Fibroblast of skin of right quadriceps (primary cell): ENCODE measurements at places on chromosomes 1 and 21.

DNA sequence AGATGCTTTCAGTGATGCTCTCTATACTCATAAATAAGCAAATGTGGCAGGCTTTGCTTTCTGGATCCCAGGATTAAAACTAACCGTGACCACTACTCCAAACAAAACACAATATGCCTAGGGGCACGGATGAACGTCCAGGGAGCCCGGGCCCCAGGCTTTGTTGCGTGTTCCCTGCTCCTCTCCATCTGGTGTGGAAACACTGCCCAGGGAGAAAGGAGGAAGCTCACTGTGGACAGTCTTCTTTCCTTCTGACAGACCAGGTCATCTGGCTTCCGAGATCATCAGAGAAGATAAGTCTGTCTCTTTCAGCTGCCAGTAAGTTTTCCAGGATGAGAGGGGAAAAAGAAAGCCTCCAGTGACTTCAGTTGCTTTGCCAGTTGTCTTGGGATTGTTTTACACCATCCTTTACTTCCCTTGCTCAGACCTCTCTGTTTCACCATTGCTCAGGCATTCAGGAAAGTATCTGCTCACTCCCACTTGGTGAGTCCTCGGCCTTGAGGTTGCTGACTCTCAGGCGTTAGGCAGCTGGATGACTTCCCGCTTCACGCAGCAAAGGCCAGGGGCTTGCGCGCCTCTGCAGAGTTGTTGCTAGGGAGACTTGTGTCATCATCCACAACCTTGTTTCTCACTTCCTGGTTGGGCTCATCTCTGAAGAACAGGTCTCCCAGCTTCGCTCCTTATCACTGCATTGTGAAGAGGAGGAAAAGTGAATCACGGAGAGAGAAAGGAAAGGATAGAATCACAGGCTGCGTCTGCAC, 20.6 kb upstream of the PGD start:
- peak; percentile 84 for DNase-seq

DNA sequence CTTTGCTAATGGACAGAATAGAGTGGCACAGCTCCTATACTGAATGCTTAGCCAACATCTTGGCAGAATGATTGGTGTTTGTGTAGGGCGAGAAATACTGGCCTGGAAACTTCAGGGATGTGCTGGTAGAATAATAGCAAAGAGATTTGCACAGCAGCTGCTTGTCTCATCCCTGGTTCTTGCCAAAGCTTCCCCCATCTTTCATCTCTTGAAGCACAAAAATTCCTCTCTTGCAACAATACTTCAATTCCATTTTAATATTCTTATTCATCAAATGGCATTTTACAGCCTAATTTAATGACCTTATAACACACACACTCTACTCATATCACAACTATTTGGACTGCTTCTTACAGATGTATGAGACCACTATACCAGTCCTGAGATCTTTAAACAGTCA, 37.7 kb downstream of the LHX8 start:
- no peak for DNase-seq

DNA sequence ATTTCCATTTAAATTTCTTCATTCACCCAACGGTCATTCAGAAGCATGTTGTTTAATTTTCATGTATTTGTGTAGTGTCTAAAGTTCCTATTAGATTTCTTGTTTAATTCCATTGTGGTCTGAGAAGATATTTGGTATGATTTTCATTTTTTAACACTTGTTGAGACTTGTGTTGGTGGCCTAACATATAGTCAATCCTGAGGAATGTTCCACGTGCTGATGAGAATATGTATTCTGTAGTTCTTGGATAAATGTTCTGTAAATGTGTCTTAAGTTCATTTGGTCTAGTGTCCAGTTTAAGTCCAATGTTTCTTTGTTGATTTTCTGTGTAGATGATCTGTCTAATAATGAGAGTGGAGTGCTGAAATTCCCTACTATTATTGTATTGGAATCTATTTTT, 22.7 kb upstream of the LCE5A start:
- no peak for DNase-seq

- DNase-seq, result no peak
Observed at GRCh38 chr1:3003941-3004270, 17.4 kb upstream of the ACTRT2 start.

GRCh38 chr1:87927391-87928280, 599.0 kb downstream of the LMO4 start:
- no peak for DNase-seq

DNA sequence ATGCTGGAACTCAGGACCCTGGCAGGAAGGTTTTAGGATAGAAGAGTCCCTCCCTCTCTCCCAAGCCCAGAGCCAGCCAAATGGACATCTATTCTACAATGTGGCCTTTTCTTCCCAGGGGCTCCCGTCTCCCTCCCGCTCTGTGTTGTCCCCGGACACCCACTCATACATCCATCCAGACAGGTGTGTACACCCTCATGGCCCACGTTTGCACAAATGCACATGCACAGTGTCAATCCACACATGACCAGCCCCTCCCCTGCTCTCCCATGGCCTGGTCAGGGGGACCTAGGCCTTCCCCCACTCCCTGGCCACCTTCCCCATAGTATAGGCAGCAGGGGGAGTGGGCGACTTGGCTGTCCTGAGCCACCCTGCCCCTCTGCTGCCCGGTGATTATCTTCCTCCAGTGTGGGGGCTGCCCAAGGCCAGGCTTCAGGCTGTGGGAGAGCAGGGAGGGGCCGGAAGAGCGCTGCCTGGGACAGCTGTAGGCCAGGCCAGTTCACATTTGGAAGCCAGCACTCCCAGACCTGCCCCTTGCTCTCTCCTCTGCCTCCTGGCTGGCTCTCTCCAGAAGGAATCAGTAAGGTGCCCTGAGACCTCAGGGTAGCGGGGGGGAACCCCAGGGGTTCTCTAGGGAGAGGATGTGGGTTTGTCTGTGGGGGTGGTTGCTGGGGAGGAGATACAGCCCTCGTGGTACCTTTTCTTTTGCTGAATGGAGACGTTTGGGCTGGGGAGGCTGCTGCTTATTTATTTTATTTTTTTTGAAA, 4.1 kb upstream of the PTPN7 start:
- no peak for DNase-seq

GRCh38 chr1:165495858-165496205, 48.0 kb upstream of the LRRC52 start:
- DNase-seq, result no peak

GRCh38 chr1:177849130-177849529, 120.7 kb downstream of the SEC16B start:
- peak; percentile 74 for DNase-seq

- peak; percentile 55 for DNase-seq
Observed at GRCh38 chr1:207084701-207085180, 3.9 kb upstream of the C4BPB start.

GRCh38 chr21:14071902-14072734, 138.6 kb downstream of the LIPI start:
- DNase-seq, result no peak

DNA sequence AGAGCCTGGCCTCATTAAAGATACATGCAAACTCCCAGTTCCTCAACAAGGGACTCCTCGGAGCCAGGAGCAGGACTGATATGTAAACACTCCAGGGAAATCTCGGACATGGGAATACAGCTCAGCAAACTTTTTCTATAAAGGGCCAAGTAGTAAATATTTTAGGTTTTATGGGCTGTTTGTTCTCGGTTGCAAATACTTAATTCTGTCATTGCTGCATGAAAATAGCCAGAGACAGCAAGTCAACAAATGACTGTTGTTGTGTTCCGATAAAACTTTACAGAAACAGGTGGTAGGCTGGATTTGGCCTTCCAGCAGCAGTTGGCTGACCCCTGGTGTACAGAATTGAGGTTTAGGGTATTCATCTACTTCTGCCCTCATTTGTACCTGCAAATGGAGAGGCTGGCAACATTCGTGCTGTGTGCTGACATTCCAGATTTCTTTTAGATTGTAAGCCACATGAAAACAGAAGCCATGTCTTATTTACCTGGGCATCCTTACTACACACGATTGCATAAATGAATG, 360.3 kb downstream of the NTNG1 start:
- no peak for DNase-seq

GRCh38 chr1:164637461-164638375, 78.7 kb downstream of the PBX1 start:
- DNase-seq, result peak; percentile 78

DNA sequence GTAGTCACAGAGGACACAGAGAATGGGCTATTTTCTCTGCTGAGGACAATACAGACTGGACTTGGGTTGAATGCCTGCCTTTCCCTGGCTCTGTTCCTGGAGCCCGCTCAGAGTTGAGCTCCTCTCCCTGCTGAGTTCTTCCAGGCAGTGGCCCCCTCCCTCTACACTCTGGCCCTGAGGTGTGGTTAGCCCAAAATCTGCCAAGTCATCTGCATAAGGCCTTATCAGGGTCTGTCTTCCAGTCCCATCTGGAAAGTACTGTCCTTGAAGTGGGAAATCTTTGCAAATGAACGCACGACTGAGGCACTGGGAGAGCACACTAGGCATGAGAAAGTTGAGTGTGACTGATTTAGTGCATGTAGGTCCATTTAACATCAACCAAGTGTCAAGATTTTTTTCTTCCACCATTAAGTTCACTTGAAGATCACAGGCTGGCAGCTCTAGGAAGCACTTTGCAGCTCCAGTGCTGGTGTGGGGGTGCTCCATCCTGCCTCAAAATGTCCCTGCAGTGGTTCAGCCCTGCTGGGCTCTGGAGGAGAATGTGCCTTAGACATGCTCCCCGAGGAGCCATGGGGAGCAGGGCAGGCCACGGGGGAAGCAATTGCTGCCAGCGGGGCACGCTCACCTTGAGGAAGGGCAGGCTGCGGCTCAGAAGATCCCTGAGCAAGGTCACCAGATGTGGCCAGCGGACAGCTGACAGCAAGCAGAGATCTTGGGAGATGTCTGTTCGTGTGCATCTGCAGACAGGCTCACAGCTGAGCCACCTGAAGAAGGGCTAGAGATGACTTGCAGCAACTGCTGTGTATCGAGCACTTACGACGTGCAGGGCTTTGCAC, 41.5 kb downstream of the IER5 start:
- no peak for DNase-seq

GRCh38 chr1:243396424-243396823, 140.6 kb downstream of the SDCCAG8 start:
- no peak for DNase-seq

- no peak for DNase-seq
Observed at GRCh38 chr21:20253261-20253660, 744.9 kb upstream of the NCAM2 start.

DNA sequence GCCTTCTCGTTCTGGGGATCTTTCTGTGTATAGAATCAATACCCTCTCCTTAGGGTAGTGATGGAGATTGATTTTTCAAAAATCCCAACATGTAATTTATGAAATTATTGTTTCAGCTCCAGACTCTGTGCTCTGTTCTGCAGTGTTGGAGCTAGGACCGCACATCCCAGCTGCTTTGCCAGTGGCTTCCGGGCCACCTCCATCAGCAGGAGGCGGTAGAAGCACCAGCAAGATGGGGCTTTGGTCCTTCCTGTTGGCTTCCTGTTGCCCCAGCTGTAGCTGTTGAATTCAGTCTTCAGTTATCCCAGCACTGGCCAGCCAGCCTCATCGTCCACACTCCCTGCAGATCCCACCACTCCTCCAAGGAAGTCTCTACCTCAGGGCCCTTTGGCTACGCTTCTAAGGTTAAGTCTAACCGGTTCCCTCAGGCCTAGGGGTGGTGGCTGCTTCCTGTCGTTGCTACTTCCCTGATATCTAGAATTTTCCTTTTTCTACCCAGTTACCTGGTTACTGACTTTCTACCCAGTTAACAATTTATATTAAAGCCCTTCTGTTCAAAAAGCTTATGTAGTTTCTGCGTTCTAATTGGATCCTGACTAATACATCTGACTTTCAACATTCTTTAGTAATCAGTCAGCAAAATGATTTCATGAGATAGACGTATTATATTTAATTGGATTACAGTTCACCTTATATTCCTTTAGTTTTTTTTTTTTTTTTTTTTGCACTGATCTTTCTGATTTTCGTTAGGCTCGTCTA, 24.6 kb downstream of the GALNT2 start:
- peak; percentile 60 for DNase-seq

GRCh38 chr21:45634511-45635183, 8.9 kb upstream of the PCBP3 start:
- peak; percentile 20 for DNase-seq

GRCh38 chr1:207862241-207862787, 48.6 kb downstream of the CD34 start:
- peak; percentile 47 for DNase-seq

GRCh38 chr1:112322018-112322417, 74.0 kb upstream of the CTTNBP2NL start:
- DNase-seq, result no peak

DNA sequence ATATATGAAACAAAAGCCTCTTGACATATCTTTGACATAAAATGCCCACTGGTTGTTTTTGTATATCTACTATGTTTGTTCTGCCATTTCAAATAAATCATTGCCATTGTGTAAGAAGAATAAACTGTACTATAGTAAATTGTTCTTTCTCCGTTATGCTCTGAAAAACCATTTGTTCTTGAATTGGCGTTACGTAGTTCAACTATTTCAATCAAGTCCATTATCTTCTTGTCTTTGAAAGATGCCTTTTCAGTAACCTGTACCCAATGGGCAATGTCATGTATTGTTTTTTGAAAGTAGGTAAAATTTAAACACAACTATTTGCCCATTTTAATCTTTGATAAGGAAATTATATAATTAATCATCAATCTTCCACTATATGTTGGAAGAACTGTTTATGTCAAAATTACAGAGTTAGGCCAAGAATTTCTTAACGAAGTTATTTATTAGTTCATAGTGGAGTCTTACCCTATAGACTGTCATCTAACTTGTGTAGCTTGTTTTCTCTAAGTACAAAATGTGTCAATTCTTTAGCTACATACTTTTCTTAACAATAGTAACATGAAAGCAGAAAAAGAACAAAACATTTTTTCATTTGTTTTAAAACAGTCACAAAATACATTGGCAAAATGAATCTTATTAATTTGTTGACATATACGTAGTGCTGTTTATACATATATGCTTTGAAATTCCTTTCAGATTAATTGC, 294.8 kb downstream of the PTPRC start:
- DNase-seq, result no peak

DNA sequence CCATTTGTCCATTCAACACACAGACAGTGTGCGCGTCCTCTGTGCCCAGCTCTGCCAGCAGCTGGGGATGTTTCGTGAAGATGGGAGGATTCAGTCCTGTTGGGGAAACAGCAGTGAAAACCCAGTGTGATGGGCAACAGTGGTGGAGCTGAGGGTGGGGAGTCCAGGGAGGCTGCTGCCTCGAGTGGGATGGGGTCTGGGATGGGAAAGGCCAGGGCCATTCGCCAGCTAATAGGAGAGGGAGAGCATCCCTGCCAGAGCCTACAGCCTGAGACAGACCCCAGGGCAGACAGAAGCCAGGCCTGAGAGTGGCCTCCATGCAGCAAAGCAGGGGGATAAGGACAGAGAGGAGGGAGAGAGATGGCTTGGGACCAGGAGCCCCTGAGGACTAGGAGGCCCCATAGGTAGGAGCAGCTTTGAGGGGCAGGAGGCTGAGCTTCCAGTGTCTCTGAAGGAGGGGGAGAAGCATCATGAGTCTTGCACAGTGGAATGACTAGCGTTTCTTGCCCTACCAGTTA, 252.6 kb downstream of the NPHP4 start:
- no peak for DNase-seq

DNA sequence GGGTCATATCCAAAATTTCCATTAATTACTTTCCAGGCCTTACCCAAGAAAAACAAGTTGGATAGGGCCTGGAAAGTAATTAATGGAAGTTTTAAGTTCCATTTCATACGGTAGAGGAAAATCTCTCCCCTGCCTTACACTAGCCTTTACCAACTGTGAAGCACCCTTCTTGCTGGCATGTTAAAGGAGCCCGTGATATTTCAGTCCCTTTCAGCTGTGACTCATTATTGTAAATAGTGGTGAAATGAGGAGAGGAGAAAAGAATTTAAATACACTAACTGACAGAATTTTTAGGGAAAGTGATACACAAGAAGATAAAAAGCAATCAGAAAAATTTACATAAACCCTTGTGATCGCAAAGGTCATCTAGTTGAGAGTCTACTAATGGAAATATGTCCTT, 20.3 kb upstream of the KAZN start:
- peak; percentile 38 for DNase-seq
